Kidney epithelial cell (primary cell): ENCODE measurements at places on chromosomes 4 and X. TPM values are rescaled to one million over a fixed set of nuclear protein-coding genes. Genes with fewer than 3 reads are reported as not detected.

GRCh38 chr4:88526221-88526815, 2.7 kb upstream of the PYURF start:
- no peak for DNase-seq

The CT55 gene
- total RNA-seq: not detected in 2 replicates

GRCh38 chr4:160318567-160319220, 1215.8 kb downstream of the RAPGEF2 start:
- DNase-seq: no peak

GRCh38 chr4:158099686-158100085, 73.1 kb downstream of the GASK1B start:
- DNase-seq: no peak

DNA sequence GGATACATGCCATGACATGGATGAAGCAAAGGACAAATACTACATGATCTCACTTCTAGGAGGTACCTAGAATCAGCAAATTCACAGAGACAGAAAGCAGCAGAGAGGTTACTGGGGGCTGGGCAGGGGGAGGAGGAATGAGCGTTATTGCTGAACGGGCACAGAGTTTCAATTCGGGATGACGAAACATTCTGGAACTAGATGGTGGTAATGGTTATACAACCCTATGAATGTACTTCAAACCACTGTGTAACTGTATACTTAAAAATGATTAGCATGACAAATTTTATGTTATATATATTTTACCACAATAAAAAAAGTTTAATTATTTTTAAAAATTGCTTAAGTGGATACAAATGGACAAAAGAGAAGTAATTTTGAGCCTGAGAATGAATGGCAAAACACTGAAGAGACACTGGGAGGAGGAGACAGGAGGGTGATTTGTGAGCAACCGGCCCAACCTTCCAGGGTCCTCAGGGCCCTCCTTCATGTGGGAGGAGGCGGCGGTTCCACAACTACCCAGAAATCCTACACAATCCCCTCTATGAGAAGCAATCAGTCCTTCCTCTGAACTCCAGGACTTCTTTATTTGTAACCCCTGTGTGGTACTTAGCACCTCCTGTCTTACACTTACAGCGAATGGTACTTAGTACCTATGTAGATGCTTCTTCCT, 14.1 kb downstream of the ACSL1 start:
- DNase-seq: no peak

- DNase-seq: no peak
Observed at GRCh38 chr4:87260477-87260876, 40.1 kb upstream of the KLHL8 start.

The PNMA5 gene
- not detected in 2 replicates for total RNA-seq

DNA sequence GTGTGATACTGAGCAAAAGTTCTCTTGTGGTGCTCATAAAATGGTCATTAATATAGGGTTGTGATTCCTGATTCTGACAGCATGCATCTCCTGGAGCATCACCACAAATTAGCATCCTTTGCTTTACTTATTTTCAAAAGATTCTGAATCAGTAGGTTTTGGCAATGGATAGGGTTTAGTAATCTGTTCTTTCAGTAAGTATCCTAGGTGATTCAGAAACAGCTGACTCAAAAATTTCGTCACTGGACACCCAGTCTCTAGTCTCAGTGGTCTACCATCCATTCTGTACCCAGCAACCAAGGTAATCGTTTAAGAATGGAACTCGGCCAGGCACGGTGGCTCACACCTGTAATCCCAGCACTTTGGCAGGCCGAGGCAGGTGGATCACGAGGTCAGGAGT, 4.1 kb downstream of the CBLL2 start:
- DNase-seq: no peak
